ENCODE measurements at places on chromosomes 2 and 18.

DNA sequence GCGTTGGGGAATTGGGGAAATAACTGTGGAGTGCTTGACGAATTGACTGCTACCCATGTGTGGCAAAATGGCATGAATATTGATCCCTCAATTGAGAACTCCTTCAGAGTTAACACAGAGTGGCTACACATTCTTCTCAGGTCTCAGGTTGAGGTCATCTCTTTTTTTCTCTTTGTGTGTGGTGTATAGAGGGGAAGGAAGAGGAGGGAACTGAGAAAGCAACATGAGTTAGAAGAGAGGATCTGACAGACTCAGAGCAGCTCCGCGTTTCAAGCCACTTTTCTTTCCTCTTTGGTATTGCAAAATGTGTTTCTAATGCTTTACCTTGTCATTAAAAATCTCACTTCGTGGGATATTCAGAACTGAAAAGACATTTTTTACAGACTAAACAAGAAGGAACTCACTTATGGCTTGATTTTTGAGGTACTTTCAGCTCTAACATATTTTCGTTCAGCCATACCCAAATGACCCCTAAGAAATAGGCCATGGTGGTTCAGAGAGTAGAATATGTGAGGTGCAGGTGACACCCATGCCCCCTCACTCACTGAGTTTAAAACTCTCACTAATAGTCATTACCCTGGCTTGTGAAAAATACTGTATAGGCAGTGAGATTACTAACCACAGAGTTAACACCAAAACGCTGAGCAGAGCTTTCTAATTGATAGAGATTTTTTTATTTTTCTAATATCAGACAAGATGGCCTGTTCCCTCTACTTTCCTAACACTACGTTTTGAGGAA lies 22.5 kb downstream of the STAT4 start:
- no peak for DNase-seq

DNA sequence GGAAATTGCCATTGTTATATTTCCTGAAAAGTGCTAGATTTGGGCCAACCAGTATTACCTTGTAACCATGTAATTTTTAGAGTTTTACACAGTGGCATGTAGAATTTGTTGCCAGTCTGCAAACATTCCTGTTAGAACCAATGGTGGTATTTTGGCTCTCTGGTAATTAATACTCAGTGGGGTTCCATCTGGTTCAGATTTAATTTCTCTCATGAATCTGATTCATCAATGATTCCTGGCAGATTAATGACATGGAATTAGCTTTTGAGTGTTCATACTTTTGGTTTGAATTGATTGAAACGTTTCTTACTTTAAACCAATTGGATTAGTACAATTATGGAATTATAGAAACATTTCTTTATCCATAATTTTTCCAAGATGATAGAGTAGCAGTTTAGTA lies 93.2 kb downstream of the MC4R start:
- DNase-seq, result no peak

DNA sequence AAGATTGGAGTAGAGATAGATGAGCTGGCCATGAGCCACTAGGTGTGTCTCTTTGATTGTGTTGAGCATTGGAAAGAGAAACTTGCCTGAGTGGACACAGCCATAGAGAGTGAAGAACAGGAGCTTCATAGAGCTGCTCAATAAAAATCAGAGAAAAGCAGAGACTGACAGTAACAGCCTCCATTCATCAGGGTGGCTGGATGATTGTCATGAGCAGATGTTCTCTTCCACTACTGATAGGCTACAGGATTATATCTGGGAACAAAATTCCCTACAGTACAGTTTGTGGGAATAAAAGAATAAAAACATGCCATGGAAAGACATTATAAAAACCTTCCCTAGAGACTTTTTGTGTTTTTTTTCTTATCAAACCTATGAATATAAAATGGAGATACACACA lies 404.8 kb upstream of the ACVR2A start:
- no peak for DNase-seq

- peak; percentile 68 for DNase-seq
Observed at GRCh38 chr18:8696749-8697211, 8.6 kb upstream of the MTCL1 start.

DNA sequence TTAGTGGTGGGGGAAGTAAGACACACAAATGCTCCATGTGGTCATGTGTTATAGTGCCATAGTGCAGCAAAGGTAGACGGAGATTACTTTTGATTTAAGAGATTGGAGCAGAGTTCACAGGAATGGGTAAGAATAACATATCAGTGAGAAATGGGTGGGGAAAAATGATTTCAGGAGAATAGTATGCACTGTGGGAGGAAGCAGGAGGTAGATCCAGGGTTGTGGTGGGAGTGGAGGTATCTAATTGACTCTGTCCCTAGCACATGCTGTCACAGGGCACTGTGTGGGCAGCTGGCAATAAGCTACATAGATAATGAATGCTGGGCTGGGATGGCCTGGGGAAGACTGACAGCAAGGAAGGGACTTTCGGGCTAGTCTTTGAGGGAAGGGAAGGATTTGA lies 65.3 kb downstream of the STAT1 start:
- DNase-seq, result no peak

DNA sequence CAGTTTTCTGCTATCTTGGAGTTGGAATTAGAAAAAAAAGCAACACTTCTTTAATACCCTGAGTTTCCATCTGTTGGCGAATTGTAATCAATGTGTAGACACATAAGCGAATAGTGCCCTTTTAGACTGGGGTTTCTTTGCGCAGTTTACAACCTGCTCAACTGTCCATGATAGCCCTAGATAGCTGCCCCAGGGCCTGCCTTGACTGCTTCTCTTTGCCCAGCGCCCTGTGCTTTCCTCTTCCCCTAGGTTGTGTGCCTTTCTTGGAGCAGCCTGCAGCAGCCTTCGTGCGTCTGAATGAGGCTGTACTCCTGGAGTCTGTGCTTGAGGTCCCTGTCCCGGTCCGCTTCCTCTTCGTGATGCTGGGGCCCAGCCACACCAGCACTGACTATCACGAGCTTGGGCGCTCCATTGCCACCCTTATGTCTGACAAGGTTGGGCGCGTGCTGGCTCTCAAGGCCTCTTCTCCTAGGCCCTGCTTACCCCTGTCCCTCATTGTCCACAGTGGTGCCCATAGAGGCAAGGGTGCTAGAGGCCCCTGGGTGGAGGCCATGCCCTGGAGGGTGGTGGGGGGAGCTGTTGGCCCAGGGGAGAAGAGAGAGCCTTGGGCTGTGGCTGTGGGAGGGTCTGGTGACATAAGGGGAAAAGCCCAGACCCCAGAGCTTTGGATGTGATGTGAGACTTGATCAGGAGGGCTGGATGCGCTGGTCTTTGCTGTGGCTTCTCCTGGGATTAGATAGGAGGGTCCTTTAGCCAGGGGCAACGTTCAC lies 6.9 kb downstream of the SLC4A3 start:
- DNase-seq, result no peak

DNA sequence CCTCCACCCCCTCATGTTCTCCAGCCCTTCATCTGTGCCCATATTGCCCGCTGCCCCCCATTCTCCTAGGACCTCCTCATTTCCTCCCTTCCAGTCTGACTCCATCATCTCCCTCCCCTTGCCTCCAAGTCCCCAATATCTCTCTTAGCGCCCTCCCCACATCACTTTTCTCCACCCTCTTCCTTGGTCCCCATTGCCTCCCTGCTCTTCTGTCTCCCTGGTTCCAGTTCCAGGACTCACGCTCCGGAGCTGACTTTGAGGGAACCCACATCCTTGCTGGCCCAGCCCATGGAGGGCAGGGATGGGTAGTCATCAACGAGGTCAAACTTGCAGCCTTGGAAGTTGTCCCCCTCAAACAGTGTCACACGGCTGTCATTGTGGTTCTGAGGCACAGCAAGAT lies 2.6 kb downstream of the CRYBA2 start:
- no peak for DNase-seq

- DNase-seq, result peak; percentile 44
Observed at GRCh38 chr2:60549238-60549927, 4.1 kb downstream of the BCL11A start.

DNA sequence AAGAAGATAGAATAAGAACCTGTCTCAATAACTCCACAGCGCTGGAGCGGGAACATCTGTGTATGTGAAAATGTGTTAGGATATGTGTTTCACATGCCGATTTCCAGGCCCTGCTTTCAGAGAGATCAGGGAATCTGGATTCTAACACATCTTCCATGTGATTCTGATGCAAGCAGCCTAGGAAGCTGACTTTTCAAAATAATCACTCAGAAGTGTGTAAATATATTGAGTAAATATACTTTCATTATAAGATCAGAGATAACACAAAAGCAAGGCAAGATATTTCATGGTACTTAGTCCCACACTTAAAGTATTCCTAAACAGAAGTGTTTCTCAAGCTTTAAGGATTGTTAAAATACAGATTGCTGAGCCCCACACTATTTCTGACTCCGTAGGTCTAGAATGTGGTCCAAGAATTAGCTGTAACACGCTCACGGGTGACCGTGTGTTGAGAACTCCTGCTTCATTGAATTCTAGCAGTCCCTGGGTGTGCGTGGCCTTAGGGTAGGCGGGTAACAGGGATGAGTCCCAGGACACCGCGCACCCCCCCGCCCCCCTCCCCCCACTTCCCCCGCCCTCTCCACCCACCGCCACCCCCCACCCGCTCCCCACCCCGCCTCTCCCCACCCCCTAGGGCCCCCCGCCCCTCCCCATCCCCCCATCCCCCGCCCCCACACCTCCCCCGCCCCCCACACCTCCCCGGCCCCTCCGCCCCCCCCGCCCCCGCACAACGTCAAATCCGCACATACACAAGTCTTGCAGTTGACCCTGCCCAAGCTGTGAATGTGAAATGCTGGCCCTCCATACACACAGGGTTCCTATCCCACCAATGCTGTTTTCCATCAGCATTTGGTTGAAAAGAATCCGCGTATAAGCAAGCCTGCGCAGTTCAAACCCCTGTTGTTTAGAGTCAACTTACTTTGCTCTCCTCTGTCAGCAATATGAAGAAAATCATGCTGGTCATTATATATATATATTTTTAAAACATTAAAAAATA lies 94.2 kb upstream of the SLC39A10 start:
- no peak for DNase-seq

DNA sequence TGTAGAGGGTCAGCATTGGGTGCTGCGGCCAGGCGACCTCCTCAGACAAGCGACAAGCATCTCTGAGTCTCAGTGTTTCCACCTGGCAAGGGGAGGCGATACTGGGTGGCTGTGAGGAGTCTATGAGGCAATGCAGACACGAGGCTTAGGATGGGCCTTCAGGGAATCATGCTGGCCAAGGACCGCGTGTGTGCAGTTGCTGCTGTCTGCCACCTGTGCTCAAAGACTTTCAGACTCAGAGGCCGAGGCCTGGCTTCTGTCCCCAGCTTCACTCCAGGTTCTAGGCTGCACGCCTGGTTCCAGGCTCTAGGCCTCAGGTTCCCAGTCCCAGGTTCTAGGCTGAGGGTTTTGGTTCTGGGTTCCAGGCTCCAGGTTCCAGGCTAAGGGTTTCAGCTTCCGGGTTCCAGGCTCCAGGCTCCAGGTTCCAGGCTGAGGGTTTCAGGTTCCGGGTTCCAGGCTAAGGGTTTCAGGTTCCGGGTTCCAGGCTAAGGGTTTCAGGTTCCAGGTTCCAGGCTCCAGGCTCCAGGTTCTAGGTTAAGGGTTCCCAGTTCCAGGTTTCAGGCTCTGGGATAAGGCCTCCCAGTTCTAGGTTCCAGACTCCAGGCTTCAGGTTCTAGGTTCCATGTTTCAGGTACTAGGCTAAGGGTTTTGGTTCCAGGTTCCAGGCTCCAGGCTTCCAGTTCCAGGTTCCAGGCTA lies 14.8 kb downstream of the LRRFIP1 start:
- DNase-seq, result no peak

GRCh38 chr2:3486047-3487027 lies 33.0 kb downstream of the ADI1 start:
- no peak for DNase-seq

DNA sequence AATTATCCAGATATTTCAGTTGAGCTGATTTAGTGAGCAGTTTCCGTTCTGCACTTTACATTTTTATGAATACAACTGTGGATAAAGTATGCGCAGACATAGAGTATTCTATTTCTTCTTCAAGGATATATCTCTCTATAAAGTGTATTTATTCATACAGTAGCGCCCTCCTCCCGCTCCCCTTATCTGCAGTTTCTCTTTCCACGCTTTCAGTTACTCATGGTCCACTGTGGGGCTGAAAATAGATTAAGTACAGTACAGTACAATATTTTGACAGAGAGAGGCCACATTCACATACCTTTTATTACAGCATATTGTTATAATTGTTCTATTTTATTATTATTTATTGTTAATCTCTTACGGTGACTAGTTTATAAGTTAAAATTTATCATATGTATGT lies 19.7 kb upstream of the FHL2 start:
- DNase-seq, result no peak

- no peak for DNase-seq
Observed at GRCh38 chr2:43034242-43034619, 192.2 kb downstream of the ZFP36L2 start.

DNA sequence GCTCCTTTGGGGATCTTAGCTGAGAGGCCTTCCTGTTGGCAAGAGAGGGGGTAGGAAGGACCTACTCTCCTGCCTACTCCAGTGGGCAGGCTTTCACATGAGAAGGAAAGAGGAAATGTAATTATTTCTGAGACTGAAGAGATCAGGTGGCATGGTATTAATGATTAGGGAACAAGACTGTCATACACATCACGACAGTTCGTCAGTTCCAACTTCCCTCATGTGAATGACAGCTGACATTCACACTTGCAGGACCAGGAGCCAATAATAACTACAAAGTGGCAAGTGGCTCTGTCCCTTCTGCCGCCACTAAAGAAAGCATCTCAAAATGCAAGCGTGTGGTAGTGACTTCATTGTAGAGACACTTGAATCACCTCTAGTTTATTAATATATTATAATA lies 90.0 kb downstream of the ZCCHC2 start:
- no peak for DNase-seq

GRCh38 chr2:207088839-207089238 lies 76.9 kb downstream of the KLF7 start:
- DNase-seq, result peak; percentile 23

DNA sequence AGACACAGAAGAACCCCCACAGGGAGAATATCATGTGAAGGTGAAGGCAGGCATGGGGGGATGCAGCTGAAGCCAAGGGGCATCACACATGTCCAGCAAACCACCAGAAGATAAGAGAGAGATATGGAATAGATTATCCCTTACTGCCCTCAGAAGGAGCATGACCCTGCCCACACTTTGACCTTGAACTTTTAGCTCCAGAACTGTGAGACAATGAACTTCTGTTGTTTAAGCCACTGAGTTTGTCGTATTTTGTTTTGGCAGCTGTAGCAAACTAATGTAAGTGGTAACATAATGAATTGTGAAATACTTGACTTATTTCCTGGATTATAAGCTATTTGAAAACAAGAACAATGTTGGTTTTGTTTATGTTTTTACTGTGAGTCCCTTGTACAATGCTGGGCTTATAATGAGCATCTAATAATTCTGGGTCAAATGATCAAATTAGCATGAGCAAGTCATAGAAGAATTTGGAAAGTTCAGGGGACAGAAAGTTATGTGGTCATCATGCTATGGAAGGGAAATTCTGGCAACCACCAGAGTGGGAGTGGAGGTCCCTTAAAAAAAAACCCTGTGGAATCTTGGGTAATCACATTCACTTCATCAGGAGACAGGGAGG lies 541.0 kb upstream of the KLHL29 start:
- DNase-seq, result no peak

DNA sequence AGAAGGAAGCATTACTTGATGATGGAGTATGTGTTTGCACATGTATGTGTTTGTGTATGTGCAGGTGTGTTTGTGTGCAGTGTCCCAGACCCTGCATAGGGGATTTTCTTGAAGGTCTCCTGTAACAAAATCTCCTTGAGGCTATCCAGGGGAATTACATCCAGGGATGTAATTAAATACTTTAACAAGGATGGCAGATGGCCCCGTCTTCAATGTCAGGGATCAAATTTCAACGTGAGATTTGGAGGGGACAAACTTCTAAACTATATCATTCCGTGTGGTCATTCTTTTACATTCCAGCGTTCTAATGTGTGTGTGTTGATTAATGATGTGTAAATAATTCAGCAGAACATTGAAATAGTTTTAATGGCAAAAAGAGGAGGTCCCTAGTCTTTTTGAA lies 3.3 kb downstream of the UGT1A9 start:
- DNase-seq, result no peak
